T-helper 2 cell treated with Interferon-gamma antibody and Interleukin-4, amounts not matched to agents 100 ng/mL and 5 ng/mL, for 36 hours (primary cell): ENCODE measurements at places on chromosomes 16 and 17. TPM values are rescaled to one million over a fixed set of nuclear protein-coding genes. Genes with fewer than 3 reads are reported as not detected.

The TPSG1 gene
- not detected in 2 replicates for total RNA-seq

The CD300C gene
- total RNA-seq: 0.52 and 0.86 TPM in 2 replicates

The C16orf86 gene
- total RNA-seq: 0.95 and 1.9 TPM in 2 replicates

The PPP1R1B gene
- total RNA-seq: not detected in 2 replicates

The HBA1 gene
- total RNA-seq: not detected in 2 replicates

The TERB1 gene
- total RNA-seq: 0.11 and 0.25 TPM in 2 replicates

The RBFOX1 gene
- total RNA-seq: not detected in 2 replicates

The STH gene
- total RNA-seq: not detected in 2 replicates

The MT1E gene
- total RNA-seq: 169 and 187 TPM in 2 replicates

The EME2 gene
- 29.2 and 34.1 TPM in 2 replicates for total RNA-seq

The SEPTIN12 gene
- total RNA-seq: not detected in 2 replicates

The CIITA gene
- total RNA-seq: 34.4 and 36.0 TPM in 2 replicates

The TBC1D26 gene
- not detected in 2 replicates for total RNA-seq

The PRSS33 gene
- total RNA-seq: not detected in 2 replicates

The ABCA5 gene
- total RNA-seq: 12.9 and 14.5 TPM in 2 replicates

The TBC1D3K gene
- total RNA-seq: not detected in 2 replicates

The EFNB3 gene
- 0.09 TPM in 1 of 2 replicates, not detected in the other for total RNA-seq

The SEBOX gene
- not detected in 2 replicates for total RNA-seq

The MT1G gene
- total RNA-seq: 27.6 and 30.1 TPM in 2 replicates

The CD300H gene
- not detected in 2 replicates for total RNA-seq

The CETP gene
- not detected in 2 replicates for total RNA-seq

The PLA2G15 gene
- total RNA-seq: 9.4 TPM in 2 replicates

The GNG13 gene
- not detected in 2 replicates for total RNA-seq

The CDR2L gene
- 0.64 and 0.73 TPM in 2 replicates for total RNA-seq

The LYRM9 gene
- total RNA-seq: 2.1 and 3.3 TPM in 2 replicates

The MILR1 gene
- total RNA-seq: 1.2 and 1.7 TPM in 2 replicates

The GAS7 gene
- 0.18 and 0.30 TPM in 2 replicates for total RNA-seq

The TP53TG3C gene
- total RNA-seq: not detected in 2 replicates

The CD300LF gene
- total RNA-seq: not detected in 2 replicates

The SDR42E2 gene
- 0.07 TPM in 1 of 2 replicates, not detected in the other for total RNA-seq

The CCL16 gene
- not detected in 2 replicates for total RNA-seq

The HOXB3 gene
- 10.0 and 10.7 TPM in 2 replicates for total RNA-seq

The NPIPA7 gene
- total RNA-seq: 5.0 and 5.3 TPM in 2 replicates

The C1QTNF1 gene
- total RNA-seq: not detected in 2 replicates

The HID1 gene
- total RNA-seq: 0.34 and 0.59 TPM in 2 replicates

The CD300LB gene
- not detected in 2 replicates for total RNA-seq

The CCDC144A gene
- total RNA-seq: 2.8 and 3.0 TPM in 2 replicates

The MARVELD3 gene
- not detected in 2 replicates for total RNA-seq

The KRT23 gene
- total RNA-seq: not detected in 2 replicates

The HS3ST2 gene
- total RNA-seq: not detected in 2 replicates

The C16orf87 gene
- 17.8 and 19.3 TPM in 2 replicates for total RNA-seq

The FBXW10 gene
- total RNA-seq: not detected in 2 replicates

The BMERB1 gene
- 3.9 and 4.0 TPM in 2 replicates for total RNA-seq

The SLC6A4 gene
- not detected in 2 replicates for total RNA-seq

The CCL7 gene
- not detected in 2 replicates for total RNA-seq

The MFAP4 gene
- total RNA-seq: not detected in 2 replicates

The KRTAP1-1 gene
- not detected in 2 replicates for total RNA-seq

The SLC35G3 gene
- total RNA-seq: not detected in 2 replicates

The TEKT1 gene
- not detected in 2 replicates for total RNA-seq

The CCDC92B gene
- total RNA-seq: 0.11 and 0.18 TPM in 2 replicates

The ZFP3 gene
- total RNA-seq: 3.5 and 3.7 TPM in 2 replicates

The RPL23 gene
- 1,220 and 1,230 TPM in 2 replicates for total RNA-seq

The NLRP1 gene
- 56.7 and 60.9 TPM in 2 replicates for total RNA-seq

The ABCA10 gene
- 0.64 TPM in 2 replicates for total RNA-seq
